ENCODE measurements at places on chromosomes 4 and X.
A peak's percentile ranks its signal among the peaks of the same experiment; 100 is the strongest.

- no peak for DNase-seq
Measured at GRCh38 chr4:6405397-6405706, 67.1 kb downstream of the PPP2R2C start.

- DNase-seq: no peak
Measured at GRCh38 chr4:140837736-140838135, 81.6 kb upstream of the TBC1D9 start.

GRCh38 chr4:90039122-90039521 is 88.1 kb upstream of the CCSER1 start:
- no peak for DNase-seq

DNA sequence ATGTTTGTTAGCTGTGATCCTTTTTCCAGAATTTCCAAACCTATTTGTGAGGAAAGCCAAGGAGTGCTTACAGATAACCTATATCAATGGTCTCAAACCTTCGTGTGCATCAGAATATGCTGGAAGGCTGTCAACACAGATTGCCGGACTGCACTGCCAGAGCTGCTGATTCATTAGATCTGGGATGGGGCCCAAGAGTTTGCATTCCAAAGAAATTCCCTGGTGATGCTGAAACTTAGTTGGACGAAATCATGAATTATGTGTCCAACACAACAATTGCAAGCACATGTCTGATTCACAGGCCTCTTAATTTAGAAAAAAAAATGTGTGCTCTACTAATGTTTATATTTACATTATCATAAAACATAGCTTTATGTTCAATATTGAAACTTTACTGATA is 544.0 kb upstream of the AMOT start:
- no peak for DNase-seq

DNA sequence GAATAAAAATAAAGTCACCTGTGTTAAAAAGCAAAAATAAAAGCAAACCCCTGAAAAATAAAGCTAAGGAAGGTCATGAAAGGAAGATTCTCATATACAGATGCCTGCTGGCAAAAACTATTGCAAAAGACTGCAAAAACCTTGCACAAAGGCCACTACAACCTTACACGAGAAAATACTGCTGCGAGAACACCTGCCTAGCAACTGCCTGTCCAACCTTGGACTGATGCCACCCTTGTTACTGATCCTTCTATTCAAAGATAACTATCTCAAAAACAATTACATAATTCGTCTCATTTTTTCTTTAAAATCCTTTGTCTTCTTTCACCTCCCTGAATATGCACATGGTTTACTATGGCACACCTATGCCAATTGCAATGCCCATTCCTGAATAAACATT is 49.6 kb downstream of the SLC2A9 start:
- DNase-seq: no peak

DNA sequence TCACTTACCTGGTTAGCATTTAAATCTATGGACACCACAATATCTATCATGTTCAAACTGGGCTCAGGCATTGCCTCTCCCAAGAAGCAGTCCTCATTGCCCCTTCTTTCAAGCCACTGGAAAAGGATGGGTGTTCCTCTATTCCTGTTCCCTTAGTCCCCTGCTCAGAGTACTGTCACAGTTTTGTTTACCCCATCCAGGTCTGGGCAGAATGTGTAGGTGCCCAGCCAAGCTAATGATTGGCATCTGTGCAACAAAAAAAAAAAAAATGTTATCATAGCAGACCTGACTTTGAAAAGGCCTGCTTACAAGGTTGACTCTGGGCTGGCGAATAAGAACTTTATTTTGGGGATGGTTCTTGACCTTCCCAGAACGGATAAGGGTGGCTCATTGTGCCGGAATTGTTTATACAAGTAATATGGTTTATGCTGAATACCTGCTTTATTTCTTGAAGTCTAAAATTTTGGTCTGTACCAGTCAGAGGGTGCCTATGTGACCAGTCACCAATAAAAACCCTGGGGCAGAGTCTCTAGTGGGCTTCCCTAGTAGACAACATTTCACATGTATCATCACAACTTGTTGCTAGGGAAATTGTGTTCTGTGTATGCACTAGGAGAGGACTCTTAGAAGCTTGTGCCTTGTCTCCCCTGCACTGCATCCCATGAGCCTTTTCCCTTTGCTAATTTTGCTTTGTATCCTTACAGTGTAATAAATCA is 47.9 kb downstream of the JADE3 start:
- no peak for DNase-seq

GRCh38 chrX:54922547-54922946 is 1.9 kb downstream of the TRO start:
- DNase-seq: no peak

DNA sequence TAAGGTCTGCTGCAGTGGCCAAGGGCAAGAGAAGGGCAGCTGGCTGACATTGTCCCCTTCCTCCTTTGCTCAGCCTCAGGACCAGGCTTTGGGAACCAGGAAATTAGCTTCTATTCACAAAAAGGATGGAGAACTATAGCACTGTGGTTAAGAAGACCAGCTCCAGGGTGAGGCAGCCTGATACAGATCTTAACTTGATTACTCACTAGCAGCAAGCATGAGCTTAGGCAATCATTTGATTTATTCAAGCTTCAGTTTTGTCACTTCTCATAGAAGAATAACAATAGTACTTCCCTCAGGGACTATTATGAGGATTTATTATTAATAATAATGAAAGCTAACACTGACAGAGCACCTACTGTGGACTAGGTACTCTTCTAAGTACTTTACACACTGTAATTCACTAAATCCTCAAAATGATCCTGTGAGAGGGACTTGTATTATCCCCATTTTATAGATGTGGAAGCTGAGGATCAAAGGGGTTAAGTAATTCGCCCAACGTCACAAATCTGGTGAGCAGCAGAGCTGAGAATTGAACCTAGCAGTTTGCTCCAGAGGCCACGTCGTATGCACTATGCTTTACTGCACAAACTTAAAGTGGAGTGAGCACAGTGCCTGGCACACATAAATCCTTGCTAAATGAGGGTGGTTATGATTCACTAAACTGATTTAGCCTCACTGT is 130.4 kb upstream of the PAK3 start:
- no peak for DNase-seq

- DNase-seq: no peak
Measured at GRCh38 chr4:130064471-130064870, 968.5 kb downstream of the C4orf33 start.

GRCh38 chrX:18964026-18964425 is 19.9 kb downstream of the PHKA2 start:
- no peak for DNase-seq

- no peak for DNase-seq
Measured at GRCh38 chr4:180665994-180666824, 1577.0 kb upstream of the TENM3 start.

GRCh38 chr4:3184725-3185124 is 64.2 kb upstream of the MSANTD1 start:
- no peak for DNase-seq

DNA sequence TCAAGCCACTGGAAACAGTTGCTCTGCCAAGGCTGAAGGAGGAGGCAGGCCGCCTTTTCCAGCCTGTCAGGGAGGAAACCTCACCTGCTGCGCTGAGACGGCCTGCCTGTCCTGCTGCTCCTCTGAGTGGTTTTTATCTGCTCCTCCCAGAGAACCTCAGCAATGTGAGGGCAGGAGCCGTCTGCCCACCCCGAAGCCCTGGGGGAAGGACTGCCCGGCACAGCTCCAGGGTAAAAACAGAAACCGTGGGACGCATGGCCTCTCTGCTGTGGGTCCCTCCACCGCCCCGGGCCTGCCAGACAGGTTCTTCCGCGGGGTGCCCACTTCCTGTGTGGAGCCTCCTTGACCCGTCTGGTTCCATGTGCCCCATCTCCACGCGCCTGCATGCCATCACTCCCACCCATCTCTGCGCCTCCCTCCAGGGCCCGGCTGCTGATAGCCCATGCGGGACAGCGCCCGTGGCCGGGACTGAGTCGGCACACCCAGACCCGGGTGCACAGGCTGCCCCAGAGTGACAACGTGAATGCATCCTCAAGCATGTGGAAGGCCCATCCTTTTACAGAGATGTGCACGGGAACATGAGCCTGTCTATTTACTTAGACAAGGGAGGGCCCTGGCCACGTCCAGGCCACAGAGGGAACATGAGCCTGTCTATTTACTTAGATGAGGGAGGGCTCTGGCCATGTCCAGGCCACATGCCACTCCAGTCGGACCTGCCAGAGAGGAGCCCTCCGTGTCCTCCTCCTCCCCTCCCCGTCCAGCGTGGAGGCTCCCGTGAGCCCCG is 4.0 kb upstream of the SLC49A3 start:
- DNase-seq: no peak

- no peak for DNase-seq
Measured at GRCh38 chr4:106495476-106495875, 126.9 kb upstream of the GIMD1 start.

- no peak for DNase-seq
Measured at GRCh38 chrX:154733066-154733425, 17.8 kb downstream of the GAB3 start.

DNA sequence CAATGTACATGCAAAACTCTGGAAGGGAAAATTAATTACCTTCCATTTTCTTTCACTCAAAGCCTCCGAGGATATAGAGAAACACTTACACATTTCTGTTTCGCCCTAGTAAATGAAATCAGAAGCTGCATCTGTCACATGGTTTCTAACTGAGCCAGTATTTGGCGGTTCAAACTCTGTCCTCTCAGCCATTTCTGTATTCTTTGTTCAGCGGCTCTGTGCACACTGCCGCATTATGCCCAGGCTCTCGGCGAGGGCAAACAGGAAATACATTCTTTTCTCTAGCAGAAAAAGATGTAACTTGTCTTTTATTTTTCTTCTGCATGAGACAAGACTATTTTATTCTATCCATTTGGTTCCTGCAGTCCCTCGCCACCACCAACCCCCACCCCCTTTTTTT is 71.4 kb upstream of the GPM6B start:
- DNase-seq: no peak

DNA sequence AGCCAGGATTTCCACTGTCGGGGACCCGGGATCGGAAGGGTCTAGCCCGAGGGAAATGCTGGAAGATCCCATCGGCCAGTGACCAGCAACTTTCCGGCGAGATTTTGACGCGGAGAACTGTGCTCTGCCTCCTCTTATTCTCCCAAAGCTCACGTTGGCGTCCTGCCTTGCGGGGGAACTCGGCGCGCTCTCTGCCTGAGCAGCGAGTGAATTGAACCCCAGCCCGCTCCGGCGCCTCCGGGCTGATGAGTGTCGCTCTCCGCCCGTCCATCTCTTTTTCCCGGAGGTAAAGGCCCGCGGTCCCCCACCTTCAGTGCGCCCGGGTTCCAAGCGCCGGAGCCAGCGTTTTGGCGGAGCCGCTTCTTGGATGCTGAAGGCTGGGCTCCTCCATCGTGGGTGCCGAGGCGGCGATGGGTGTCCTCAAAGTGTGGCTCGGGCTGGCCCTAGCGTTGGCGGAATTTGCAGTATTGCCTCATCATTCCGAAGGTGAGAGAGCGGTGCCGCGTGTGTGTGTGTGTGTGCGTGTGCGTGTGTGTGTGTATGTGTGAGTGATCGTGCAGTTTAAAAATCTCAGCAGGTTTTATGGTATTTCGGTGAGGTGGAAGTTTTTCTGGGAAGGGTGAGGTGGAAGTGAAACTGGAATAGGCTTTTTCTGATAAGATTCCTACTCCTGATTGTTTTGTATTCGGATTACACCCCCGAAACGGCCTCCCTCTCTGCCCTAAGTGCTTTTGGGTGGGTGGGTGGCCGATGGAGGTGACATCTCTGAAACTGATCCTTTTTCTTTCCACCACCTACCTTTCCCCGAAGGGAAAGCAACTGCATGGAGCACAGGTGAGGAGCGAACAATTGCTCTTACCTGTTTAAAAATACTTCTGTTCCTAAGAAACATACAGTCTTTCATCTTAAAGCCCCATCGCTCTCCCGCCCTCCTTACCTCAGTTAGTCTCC is 752 bp downstream of the FRAS1 start:
- peak; percentile 19 for DNase-seq

GRCh38 chrX:37825215-37825842 is 22.0 kb downstream of the DYNLT3 start:
- DNase-seq: peak; percentile 64

DNA sequence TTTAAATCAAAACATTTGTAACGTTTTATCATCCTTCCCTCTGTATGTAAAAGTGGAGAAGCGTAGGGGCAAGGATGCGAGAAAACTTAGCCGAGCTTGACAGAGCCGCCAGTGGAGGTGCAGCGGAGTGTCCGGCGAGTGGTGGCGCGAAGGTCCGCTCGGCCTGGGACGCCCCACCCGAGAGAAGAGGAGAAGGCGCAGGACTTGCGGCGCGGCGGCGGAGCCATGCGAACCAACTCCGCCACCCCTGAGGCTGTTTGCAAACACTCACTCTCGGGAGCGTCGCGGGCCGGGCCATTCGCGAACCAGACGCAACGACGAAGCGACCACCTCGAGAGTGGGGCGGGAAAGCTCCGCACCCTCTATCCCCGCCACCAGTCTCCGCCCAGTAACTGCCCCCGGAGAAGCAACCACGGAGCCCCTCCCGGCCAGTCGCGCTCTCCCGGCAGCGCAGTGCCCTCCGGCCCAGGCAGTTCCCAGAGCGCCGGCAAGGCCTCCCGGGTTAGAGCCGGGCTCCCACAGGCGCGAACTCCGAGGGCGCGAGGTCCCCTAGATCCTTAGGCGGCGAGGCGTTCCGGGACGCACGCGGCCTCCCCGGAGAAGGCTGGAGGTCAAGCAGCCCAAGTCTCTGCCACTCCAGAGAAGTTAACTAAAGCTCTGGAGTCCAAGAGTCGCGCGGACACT is 2.3 kb upstream of the MAB21L2 start:
- DNase-seq: no peak

GRCh38 chr4:171742436-171742835 is 70.8 kb upstream of the GALNTL6 start:
- DNase-seq: no peak

DNA sequence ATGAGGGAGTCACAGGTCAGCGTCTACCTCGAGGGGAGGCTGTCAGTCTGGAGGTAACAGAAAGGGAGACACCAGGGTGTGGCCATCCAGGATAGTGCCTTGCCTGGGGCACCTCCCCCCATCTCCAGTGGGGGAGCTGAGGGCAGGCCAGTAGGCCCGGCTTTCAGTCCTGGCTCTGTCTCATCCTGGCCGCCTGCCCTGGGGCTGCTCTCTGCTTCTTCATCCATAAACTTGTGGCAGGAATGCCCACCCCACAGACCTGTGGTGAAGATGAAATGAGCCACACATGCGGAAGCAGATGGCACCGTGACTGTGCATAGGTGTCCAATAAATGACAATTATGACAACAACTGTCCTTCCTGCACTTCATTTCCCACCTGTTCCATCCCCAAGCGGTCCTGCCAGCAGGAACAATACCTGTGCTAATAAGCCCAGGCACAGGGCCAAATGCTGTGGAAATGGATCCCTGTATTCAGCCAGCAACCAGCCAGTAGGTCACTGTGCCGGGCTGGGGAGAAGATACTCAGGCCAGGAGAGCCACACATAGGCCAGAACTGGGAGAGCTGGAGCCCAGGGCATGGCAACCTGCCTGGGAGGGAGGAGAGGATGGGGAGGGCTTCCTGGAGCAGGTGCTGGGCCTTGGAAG is 30.2 kb downstream of the TRO start:
- DNase-seq: no peak

DNA sequence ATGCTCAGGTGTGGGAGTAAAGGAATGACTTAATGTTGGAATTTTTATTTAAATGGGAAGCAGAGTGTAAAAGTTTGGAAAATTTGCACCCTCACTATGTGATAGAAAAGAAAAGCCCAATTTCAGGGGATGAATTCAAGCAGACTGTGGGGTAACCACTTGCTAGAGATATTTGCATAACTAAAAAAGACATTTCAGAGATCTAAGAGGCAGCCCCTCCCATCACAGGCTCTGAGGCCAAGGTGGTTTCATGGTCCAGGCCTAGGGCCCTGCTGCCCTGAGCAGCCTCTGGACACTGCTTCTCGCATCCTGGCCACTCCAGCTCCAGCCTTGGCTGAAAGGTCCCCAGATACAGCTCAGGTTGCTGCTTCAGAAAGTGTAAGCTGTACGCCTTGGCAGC is 5.9 kb upstream of the XPNPEP2 start:
- no peak for DNase-seq
